ELF-1 (cell line): ENCODE measurements at places on chromosomes 2 and 18.

DNA sequence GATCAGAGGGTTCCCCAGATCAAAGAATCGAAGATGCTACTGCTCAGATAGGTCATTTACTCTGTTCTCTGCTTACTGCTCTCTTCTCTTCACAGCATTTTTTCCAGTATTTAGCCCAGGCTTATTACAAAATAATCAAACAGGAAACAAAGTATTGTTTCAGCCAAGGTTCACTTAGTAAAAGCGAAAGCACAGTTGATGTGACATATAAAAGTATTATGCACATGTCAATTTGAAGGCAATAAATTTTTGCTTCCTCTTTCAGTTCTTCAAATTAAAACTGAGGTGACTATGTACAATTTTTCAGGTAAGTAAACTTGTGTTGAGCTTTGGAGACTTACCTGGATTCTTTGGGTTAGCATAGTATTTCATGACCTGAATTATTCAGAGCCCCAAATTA lies 262.8 kb upstream of the CHST9 start:
- no peak for DNase-seq

DNA sequence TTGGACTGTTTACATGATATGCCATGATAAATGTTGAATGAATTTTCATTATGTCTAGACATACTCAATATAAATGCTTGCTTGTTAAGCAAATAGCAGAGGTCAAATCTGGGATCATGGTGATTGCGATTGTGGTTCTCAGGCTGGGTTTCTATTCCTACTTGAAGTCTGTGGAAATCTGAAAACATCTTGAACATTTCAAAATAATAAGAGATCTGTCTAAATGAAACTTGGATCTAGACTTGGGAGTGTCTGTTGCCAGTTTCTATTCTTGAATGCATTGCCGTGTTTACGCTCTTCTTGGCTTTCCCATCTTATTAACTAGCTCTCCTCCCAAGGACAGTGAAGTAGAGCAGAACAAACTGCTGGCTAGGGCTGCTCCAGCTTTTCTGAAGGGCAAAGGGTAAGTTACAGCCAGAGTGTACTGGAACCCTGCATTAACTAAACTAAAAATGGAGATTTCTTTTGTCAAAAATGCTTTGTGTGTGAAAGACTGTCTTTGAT lies 127.7 kb downstream of the DTNA start:
- DNase-seq = no peak

DNA sequence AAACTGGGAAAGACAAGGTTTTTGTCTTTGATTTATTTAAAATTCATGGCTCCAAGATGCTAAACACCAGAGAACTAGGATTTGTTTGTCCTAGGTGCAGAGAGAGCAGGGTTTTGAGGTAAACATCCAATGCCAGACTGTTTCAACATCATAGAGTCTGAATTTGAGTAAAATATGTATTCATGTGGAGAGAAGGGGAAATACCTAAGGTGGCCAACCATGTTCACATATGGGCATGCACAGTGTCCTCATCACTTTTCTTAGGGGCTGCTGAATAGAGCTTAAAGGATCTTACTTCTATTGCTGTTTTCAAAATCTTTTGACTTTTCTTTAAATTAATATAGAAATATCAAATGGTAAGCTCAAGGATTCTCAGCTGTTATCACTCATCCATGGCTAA lies 287.0 kb upstream of the CCDC68 start:
- no peak for DNase-seq

DNA sequence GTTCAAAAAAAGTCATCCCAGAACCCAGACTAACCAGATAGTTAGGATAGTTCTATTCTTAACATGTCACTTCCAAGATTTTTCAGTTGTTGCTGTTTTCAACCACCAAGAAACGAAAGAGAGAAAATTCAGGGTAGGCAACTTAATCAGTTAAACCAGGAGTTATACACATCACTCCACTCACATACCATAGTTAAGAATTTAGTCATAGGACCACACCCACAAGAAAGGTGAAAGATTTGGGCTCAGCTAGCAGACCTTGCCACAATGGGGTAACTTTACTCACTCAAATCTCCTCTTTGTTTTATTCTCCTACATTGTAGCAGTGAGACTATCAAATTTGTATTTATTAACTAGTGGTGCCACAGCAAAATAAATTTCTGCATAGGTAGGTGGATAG lies 473.6 kb downstream of the NUP35 start:
- no peak for DNase-seq

DNA sequence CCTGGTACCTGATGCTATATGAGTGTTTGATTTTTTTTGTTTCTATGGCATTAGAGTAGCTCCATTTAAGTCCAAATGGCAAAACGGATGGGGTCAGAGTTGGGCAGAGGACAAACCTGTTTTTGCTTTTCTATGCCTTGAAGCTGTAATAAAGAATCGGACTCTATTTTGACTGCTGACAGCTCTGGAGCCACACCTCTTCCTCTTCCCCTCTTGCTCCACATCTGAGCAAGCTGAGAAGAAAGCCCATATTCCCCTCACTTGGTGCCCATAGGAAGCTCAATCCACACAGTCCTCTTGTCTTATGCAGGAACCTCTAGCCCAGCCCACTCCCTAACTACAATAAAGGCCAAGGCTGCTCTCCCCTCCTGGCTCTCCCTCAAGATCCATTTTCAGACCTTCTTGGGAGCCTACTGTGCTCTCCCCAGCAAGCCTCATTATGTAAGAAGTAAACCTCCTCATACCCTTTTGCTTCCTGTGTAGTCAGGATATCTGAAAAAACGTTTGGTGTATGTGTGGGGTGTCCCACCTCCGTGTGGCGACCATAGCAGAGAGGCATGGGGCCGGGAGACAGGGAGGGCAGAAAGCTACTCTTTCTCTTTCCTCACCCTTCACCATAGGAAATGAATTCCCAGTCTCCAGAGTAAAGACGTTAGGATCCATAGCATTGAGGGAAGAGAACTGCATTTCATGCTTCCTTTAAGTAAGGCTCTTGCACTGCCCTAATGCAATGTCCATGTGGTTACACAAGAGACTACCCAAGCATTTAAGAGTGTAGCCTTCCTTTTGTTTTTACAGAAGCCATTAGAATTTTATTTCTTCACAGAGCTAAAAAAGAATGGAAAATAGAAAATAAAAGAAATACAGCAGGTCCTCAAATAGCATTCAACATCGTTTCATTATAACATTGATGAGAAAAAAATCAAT lies 41.9 kb upstream of the RAPGEF4 start:
- no peak for DNase-seq

DNA sequence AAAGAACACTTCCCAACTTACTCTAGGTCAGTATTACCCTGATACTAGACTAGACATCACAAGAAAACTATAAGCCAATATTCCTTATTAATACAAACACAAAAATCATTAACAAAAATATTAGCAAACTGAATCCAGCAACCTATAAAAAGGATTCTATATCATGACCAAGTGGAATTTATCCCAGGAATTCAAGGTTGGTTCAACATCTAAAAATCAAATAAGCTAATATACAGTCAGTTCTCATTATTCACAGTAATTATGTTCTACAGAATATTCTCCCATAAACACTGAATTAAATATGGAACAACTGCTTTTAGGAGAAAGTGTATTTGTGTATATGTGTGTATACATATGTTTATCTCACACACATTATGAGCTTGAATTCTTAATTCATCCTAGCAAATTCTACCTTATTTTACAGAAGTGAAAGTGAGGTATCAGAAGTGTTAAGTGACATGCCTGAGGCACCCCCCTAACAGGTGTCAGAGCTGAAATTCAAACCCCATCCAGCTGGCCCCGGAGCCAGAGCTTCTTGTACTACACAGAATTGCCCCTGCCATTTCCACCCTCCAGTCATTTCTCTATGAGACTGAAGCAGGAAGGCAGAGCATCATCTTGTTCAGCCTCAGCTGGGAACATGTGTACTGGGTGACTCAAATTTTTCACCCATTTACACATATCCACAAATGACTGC lies 77.8 kb downstream of the MALT1 start:
- no peak for DNase-seq

DNA sequence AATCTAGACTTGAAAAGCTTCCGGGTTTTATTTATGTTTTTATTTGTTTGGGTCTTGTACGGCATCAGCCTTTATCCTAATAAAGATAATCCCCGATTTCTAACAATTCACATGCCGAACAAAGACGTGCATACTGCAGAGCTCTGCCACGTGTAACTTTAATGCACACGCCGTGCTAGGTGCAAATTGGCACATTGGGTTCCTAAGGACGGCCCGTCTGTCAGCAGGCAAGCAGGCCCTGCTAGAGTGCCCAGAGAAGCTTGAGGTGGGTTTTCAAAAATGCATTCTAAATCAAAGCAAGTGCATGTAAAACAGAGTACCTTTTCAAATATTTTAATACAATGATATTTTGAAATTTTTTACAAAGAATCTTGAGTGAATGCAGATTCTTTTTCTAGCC lies 806.4 kb upstream of the POU3F3 start:
- no peak for DNase-seq

DNA sequence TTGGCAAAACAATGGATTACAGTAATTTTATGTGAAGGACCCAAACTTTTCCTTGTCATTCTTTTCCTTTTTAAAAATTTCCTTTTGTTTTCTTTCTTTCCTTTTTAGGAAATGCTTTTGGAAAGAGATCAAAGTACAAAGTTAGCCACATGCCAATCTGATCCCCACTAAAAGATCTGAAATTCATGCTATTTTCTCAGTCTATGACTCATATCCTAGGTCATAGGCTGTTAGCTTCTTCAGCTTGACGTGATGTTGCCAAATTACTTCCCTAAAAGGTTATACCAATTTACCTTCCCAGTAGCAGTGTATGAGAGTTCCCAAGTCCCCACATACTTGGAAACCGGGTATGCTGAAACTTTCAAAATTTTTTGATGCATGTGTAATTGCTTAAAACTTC lies 355.3 kb downstream of the INSIG2 start:
- DNase-seq = no peak

DNA sequence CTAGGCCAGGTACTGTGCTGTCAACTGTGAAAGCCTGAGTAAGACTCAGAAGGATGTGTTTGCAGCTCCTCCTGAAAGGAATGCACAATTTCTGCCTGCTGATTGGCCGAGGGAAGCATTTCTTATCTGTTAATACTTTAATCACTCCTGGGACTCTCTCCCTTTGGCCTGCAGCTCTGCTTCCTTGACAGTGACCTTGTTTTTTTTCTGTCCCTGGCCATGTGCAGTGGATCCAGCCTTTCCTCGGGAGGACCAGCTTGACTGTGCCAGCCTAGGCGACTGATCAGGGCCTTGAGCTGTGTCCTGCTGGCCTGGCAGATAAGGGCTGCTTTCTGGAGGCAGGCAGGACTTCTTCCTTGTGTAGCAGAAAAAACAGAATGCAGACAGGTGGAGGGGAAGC lies 10.0 kb downstream of the RNF144A start:
- DNase-seq = no peak

DNA sequence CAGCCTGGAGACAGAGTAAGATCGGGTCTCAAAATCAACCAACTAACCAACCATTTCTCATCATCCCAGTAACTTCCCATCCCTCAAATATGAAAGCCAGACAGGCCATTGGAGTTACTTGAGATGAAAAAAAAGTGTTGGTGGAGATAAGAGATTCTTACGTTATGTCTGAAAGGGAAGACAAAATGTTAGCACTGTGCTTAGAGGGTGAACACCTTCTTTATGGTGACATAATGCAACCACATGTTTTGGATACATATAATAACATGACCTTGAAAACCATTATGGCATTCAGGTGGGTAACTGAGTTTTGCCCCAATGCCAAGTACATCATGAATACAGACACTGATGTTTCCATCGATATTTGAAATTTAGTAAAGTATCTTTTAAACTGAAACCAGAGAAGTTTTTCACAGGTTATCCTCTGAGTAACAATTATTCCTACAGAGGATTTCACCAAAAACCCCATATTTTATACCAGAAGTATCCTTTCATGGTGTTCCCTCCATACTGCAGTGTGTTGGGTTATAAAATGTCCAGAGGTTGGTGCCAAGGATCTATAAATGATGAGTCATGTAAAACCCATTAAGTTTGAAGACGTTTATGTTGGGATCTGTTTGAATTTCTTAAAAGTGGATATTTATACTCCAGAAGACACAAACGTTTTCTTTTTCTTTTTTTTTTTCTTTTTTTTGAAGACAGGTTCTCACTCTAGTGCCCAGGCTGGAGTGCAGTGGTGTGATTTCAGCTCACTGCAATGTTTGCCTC lies 45.5 kb downstream of the AAK1 start:
- DNase-seq = no peak

- no peak for DNase-seq
Observed at GRCh38 chr2:44189104-44189503, 20.4 kb downstream of the PPM1B start.

DNA sequence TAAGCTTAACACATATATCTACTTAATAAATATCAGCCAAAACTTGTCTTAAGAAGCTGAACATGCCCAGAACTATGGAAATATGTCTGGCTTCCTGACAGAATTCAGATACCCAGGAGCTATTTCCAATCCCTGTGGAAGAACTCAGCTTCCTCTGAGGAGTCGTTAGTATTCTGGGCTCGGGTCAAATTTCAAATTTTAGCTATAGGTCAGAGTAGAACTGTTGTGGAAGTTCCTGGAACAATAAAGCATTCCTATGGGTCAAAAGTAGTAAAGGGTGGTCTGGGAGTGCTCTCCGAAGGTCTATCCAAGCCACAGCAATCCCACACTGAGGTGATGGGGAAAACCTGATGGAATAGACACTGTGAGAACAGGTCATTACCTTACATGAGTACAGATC lies 342.7 kb upstream of the CHST9 start:
- no peak for DNase-seq

GRCh38 chr2:241849616-241850543 lies 8.8 kb downstream of the PDCD1 start:
- no peak for DNase-seq

- no peak for DNase-seq
Observed at GRCh38 chr18:10142496-10143160, 228.8 kb downstream of the VAPA start.

- no peak for DNase-seq
Observed at GRCh38 chr2:186918495-186918894, 69.5 kb upstream of the ZSWIM2 start.

DNA sequence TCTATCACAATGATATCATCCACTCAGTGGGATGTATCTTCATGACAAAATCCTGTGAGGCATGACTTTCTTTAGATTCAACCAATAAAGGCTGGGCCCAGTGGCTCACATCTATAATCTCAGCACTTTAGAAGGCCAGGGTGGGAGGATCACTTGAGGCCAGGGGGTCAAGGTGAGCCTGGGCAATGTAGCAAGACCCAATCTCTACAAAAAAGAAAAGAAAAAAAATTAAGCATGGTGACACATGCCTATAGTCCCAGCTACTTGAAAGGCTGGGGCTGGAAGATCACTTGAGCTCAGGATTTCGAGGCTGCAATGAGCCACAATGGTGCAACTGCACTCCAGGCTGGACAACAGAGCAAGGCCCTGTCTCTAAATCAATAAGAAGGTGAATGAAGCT lies 68.0 kb downstream of the PLB1 start:
- DNase-seq = no peak

- DNase-seq = no peak
Observed at GRCh38 chr2:39608686-39609441, 56.9 kb upstream of the TMEM178A start.

DNA sequence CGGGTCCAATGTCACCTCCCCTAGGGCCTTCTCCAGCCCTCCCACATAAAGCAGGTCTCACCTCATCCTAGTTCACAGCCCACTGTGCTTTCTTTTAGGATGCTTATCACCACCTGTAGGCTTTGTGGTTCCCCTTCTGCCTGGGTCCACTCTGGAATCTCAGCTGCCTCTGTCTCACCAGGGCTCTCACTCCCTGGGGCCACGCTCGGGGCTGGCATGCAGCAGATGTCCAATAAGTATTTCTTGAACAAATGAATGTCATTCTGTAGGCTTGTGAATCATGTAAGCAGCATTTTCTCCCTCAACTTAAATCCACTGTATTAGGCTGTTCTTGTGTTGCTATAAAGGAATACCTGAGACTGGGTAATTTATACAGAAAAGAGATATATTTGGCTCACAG lies 4.3 kb upstream of the SH3BP4 start:
- DNase-seq = no peak
